Fibroblast of mammary gland (primary cell): ENCODE measurements at places on chromosomes 12 and 14.

DNA sequence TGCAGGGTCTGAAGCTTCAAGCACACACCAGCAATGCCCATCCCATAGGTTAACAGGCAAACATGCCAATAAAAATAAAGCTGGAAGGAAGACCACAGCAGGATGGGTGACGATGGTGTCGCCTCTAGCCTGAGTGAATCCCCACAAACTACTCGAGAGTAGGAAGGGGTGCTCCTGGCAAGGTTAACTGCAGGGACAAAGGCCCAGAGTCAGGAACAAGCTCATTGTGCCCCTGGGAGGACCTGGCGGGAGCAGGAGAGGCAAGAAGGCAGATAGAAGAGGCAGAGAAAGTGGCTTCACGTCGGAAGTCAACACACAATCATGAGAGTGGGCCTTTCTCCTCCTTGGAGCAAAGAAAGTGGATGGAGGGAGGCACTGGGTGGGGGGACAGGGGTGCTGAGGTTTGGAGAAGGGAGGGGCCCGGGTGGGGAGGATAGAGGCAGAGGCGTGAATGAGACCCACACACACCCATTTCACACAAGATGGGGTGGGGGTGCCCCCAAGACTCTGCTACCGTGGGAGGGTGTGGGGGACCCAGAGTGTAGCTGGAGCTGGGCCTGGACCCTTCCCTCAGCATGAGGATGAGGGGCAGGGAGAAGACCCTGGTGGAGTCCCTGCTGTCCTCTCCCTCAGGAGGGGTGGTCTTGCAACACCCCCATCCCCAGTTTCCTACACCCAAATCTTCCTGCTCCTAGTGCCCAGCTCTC lies 43.1 kb downstream of the DIO3 start:
- no peak for DNase-seq

DNA sequence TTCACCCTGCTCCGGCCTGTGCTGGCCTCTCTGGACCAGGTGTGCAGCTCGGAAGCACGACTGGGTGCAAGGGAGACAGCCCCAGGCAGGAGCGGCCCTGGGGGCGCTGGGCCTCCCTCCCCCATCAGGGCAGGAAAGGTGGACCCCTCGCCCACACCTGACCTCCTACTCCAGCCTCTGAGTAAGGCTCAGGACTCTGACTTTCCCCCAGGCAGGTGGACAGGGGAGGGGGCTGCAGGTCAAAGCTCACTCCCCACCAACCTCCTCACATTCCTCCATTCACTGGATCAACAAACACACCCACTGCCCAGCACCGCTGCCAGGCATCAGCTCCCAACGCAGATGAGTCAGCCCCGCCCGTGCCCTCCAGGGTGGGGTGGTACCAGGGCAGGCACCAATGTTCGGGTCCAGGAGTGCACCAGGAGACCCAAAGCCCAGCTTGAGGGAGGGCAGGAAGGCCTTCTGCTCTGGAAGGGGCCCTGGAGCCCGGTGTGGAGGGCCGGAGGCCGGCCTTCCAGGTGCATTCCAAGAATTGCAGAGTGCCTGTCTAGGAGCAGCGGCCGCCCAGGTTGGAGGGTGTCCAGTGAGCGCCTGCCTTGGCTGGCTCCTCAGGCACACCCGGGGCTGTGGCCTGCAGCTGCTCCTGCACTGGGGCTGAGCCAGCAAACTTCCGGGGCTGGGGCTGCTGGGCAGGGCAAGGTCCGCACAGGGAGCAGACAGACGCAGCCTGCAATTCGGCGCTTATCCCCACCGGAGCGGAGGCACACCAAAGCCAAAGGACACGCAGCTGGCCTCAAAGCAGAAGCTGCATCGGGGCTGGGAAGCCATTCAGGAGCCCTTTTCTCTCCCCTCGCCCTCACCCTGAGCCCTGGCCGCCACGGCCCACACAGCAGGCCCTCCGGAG lies 1.6 kb upstream of the INF2 start:
- DNase-seq = peak; percentile 19

- peak; percentile 18 for DNase-seq
These were observed 49.3 kb upstream of the PLEKHG3 start for GRCh38 chr14:64654901-64655300.

DNA sequence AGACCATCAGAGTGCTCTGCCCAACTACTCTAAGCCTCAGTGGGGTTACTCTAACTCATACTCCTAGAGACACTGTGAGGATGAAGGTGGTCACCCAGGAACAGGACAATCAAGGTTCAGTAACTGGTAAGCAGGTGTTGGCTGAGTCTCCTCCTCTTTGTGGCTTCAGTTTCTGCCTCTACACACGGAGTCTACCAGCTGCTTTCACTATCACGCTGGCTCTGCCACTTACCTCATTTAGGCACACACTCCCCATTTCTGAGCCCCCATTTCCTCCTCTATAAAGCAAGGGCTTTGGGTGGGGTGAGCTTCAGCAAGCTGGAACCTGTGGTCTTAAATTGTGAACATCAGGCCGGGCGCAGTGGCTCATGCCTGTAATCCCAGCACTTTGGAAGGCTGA lies 7.3 kb upstream of the TCHP start:
- DNase-seq = no peak

- DNase-seq = peak; percentile 60
These were observed 195.8 kb downstream of the FOXN3 start for GRCh38 chr14:89221109-89221810.

- DNase-seq = no peak
These were observed 6.5 kb downstream of the OLR1 start for GRCh38 chr12:10165421-10165820.

- DNase-seq = no peak
These were observed 193.0 kb downstream of the TTC8 start for GRCh38 chr14:89017417-89017816.

GRCh38 chr14:37546621-37547447 lies 48.2 kb downstream of the FOXA1 start:
- DNase-seq = peak; percentile 9

DNA sequence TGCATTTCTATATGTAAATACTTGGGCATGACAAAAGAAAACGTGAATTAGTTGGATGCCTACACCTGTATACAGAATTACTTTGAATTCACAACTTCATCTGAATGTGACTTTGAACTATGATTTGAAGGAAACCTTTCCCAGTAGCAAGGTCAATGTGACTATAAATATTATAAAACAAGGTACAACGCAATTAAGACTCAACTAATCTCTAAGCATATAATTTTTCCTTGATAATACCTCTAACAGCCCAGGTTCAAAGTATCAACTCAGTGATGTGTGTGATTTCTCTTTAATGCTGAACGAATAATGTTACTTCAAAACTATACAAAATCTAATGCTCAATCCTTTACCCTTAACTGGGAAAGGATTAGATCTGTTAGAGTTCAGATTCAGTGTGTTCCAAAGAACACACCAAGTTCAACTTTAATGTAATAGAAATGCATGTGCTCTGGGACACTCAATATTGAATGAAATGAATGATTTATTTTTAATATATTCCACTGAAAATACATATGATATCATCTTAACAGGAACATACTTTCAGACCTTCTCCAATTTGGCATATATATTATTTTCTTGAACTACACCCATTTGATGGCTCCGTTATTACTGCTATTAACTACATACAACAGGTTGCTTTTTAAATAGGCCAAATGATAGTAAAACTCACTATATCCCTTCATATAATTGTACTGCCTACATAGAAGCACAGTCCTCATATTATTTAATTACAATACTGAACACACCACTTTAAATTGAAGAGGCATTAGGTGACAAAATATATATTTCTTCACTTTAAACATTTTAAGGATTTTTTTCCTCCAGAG lies 40.1 kb upstream of the MTERF2 start:
- DNase-seq = no peak

DNA sequence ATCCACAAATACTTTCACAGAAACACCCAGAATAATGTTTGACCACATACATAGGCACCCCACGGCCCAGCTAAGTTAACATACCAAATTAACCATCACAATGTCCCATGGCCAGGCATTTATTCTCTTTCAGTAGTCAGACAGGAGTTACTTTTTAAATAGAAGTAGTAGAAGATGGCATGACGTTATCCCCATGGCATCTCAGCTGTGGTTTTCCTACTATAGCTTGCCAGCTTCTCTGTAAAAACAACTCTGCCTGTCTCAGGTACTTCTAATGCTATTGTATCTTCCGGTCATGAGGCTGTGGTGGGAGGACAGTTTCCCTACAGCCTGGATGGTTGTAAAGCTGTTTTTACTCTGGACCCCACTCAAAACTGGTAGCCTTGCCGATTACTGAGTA lies 19.3 kb downstream of the CTSG start:
- DNase-seq = peak; percentile 2

DNA sequence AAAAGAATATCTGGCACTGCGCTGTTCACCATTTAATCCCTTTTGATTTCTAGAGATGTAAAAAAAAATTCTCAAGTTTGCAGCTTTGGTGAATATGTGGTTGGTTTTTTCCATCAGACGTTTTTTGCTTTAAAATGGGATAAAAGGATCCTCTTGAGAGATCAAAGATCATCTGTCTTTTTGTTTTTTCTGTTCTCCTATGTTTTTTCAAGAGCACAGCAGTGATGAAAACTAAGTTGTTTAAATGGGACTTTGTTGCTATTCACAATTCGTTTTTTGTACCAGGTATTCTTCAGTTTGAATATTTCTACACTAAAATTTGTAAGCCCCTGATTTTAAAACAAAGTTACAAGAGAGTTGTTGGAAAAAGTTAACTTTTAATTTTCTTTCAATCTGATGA lies 29.7 kb upstream of the REP15 start:
- DNase-seq = no peak

GRCh38 chr12:6463216-6463615 lies 7.3 kb downstream of the VAMP1 start:
- DNase-seq = no peak

- no peak for DNase-seq
These were observed 9.2 kb upstream of the VPS33A start for GRCh38 chr12:122275459-122275858.

DNA sequence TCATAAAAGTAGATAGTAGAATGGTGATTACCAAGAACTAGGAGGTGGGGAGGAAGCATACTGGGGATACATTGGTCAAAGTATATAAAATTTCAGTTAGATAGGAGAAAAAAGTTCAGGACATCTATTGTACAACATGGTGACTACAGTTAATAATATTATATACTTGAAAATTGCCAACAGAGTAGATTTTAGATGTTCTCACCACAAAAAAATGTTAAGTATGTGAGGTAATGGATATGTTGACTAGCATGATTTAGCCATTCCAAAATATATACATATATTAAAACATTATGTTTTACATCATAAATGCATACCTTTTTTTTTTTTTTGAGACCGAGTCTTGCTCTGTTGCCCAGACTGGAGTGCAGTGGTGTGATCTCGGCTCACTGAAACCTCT lies 31.0 kb downstream of the TMEM116 start:
- no peak for DNase-seq

GRCh38 chr12:14284184-14284722 lies 81.2 kb upstream of the ATF7IP start:
- DNase-seq = no peak

DNA sequence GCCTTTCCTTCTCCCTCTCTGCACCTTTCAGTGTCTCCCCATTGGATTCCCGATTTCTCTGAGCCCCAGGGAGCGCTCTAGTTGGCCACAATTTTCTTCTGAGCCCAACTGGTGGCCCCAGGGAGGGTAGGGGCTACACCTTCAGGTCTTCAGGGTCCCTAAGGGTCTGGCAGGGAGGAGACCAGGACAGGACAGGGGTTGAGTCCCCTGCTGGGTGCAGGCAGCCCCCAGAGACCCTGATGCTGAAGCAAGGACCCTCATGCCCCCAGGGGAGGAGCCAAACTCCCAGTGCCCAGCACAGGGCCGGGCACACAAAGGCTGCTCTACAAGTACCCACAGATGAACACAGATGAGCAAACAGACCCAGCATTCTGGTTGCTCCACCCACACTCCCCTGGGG lies 12.7 kb downstream of the FOXN4 start:
- no peak for DNase-seq

GRCh38 chr12:31370531-31371255 lies 44.7 kb upstream of the SINHCAF start:
- DNase-seq = no peak

DNA sequence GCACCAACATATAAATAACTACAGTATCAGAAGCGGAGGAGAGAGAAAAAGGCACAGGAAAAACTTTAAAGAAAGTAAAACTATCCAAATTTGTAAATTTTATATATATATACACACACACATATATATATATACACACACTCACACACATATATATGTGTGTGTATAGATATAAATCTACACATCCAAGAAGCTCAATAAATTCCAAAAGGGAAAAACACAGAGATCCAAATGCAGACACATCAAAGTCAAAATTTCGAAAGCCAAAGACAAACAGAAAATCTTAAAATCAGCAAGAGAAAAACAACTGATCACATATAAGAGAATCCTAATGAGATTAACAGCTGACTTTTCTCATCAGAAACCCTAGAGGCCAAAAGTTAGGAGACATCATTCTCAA lies 37.3 kb downstream of the PARP11 start:
- no peak for DNase-seq

- DNase-seq = peak; percentile 47
These were observed 25.9 kb upstream of the STAB2 start for GRCh38 chr12:103561174-103561573.

DNA sequence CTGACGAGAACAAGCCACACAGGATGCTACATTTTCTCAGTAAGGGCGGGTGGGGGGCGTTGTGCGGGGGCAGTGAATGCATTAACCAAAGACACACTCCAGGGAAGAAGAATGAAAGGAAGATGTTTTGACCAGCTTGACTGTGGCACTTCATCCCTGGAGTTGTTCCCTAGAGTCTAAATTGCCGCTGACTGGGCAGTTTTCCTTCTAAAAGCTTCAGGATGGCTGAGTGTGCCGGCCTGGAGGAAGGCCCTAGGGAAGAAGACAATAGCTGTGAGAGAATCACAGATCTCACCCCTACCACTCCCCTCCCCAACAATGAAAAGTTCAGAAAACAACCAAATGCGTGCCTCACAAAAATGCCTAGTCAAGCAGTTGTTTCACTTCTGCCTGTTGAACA lies 67.2 kb downstream of the NKX2-1 start:
- no peak for DNase-seq

DNA sequence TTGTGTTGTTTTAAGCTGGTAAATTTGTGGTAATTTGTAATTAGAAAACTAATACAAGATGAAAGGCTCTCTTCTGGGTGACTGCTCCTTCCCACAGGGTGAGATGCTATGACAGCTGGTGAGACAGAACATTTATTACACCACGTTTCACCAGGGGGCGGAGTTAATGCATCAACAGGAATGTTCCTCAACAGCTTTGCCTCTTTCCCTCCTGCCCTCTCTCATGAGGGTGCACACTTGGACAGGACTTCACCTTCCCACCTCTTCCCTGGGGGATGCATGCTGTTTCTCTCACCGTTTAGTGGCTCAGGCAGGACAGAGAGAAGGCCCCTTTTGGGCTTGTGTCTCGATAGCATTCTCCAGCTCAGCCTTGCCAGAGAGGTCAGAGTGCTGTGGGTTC lies 13.4 kb upstream of the PPP1R1A start:
- peak; percentile 21 for DNase-seq

DNA sequence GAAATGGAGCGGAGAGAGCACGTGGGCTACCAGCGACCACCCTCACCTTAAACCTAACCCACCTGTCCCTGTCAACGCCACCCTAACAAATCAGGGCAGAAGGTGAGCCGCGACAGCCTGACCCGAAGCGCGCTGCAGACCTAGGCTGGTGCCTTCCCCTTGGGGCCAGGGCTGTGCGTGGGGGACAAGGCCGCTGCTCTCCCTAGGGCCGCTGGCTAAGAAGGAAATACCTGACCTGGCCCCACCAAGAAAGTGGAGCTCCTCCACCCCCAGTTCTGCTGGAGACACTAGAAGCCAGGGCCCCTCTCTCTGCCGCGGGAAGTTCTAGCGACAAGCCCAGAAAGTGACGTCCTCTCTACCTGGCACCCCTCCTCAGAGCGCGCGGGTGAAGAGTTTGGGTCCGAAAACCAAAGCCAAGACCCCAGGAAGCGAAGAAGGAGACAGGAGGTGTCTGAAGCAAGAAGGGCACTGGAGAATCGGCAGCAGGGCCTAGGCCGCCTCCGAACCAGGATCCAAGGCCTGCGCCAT lies 7.5 kb downstream of the SIX1 start:
- no peak for DNase-seq
